ENCODE measurements at places on chromosomes 3 and 15. TPM values are rescaled to one million over a fixed set of nuclear protein-coding genes. Genes with fewer than 3 reads are reported as not detected.

GRCh38 chr3:45704301-45704943, 15.2 kb downstream of the SACM1L start:
- peaks cover 27% of the 10 kb centered on the region for H3K36me3 ChIP-seq
- peaks cover 40% of the 10 kb centered on the region for H3K4me1 ChIP-seq
- peak overlapping the region; percentile 9 for H3K27ac ChIP-seq
- H3K4me3 ChIP-seq = no peak overlapping the region

GRCh38 chr3:111604119-111604518, 9.0 kb upstream of the ZBED2 start:
- H3K4me3 ChIP-seq = peak overlapping the region; percentile 44
- H3K4me1 ChIP-seq = peaks cover 88% of the 10 kb centered on the region
- no peaks in the 10 kb centered on the region for H3K27me3 ChIP-seq
- peak; percentile 67 for DNase-seq
- peaks cover 58% of the 10 kb centered on the region for H3K36me3 ChIP-seq

DNA sequence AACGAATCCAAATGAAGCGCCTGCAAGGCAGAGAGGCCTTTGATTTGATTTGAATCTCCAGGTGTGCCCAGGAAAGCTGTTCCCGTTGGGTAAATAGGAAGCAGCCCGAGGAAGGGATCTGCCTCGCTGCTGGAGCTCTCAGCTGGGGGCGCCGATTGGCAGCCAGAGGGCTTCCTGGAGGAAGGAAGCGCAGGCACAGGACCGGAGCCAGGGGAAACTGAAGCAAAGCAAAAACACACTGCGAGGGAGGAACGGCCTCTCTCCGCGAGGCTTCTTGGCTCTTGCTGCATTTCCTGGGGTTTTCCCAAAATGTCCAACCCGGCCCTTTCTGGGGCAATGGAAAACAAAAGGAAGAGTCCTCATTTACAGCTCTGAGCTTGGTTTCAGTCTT, 80.3 kb downstream of the TMEM266 start:
- no peak overlapping the region for H3K27ac ChIP-seq
- H3K4me3 ChIP-seq = no peak overlapping the region
- no peaks in the 10 kb centered on the region for H3K36me3 ChIP-seq
- DNase-seq = no peak

DNA sequence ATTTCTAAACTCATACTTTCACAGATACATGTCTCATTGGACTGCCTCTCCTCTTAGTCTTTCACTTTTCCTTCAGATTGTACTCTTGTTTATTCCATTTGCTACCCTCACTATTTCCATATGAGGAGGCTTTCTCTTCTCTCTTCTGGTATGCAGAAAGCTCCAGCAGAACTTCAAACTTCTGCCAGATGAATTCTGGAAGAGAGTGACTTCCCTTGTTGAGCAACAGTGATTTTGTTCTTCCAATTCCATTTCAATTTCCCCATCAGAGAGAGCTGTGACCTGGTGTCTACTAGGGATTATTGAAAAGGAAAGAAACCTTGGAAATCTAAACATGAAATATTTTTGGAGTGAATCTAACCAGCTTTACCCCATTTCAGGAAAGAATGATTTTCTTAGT, 523.2 kb upstream of the ZNF717 start:
- H3K27ac ChIP-seq = no peak overlapping the region
- DNase-seq = no peak
- H3K4me3 ChIP-seq = no peak overlapping the region
- no peaks in the 10 kb centered on the region for H3K4me1 ChIP-seq
- no peaks in the 10 kb centered on the region for H3K27me3 ChIP-seq

DNA sequence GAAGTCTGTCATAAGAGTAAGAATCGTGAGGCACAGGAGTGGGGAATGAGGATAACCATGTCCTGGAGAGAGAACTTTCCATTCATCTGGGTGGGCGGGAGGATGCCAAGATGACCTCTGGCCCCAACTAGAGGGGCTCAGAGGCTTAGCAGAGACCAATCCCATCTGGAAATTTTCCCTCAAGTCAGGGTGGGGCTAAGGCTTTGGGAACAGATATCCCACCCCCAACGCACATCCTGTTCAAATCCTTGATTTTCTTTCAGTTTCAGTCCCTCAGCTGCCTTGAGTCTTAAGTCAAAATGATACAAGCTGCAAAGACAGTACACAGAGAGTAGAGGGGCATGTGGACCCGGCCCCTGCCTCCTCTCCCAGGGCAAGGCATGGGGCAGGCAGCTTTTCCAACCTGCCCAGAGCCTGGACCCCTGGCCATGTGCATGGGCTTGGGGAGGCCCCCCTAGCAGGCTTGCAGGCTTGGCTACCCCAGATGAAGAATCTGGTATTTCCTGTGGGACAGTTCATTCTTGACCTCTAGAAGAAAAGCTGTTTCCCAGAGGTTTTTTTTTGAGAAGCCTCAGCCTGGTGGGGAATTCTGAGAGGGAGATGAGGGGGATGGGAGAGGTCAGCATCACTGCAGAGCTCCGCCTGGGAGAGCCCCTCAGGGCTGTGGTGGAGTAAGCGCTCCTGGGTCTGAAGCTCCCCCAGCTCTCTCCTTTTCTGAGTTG, 109.7 kb upstream of the HACD2 start:
- no peak overlapping the region for H3K4me3 ChIP-seq
- no peak for DNase-seq
- no peak overlapping the region for H3K27ac ChIP-seq
- no peaks in the 10 kb centered on the region for H3K4me1 ChIP-seq

- H3K27me3 ChIP-seq = peaks cover 6% of the 10 kb centered on the region
- H3K4me3 ChIP-seq = peak within 1 kb of the TSS; percentile 93
- peak within 1 kb of the TSS; percentile 98 for H3K27ac ChIP-seq
- peaks cover 31% of the 10 kb centered on the region for H3K36me3 ChIP-seq
Observed at GRCh38 chr3:133805702-133806475, at the start of gene SRPRB. SRPRB (plus strand) TSS chr3:133805815; CDS start chr3:133805849, 34 bp downstream.

GRCh38 chr3:12471241-12471640, 13.0 kb upstream of the TSEN2 start:
- H3K27ac ChIP-seq = peak overlapping the region; percentile 81
- peak; percentile 91 for DNase-seq
- H3K4me1 ChIP-seq = peaks cover 36% of the 10 kb centered on the region
- peak overlapping the region; percentile 12 for H3K4me3 ChIP-seq
- no peaks in the 10 kb centered on the region for H3K36me3 ChIP-seq
- no peaks in the 10 kb centered on the region for H3K27me3 ChIP-seq

Gene GPR156
- 0.11 TPM for total RNA-seq

Gene SLC6A1
- not detected for total RNA-seq

Gene SLC51B
- not detected for total RNA-seq

Gene STRIT1
- total RNA-seq = not detected

Gene DLL4
- 0.30 TPM for total RNA-seq
